ENCODE measurements at places on chromosomes 2 and 18. TPM values are rescaled to one million over a fixed set of nuclear protein-coding genes. Genes with fewer than 3 reads are reported as not detected.

The SLC19A3 gene
- 17.8 TPM for polyA plus RNA-seq

The ACMSD gene
- 1.6 TPM for polyA plus RNA-seq

The ABCB11 gene
- 0.21 TPM for polyA plus RNA-seq

The ERICH2 gene
- polyA plus RNA-seq = 12.0 TPM

The SATB2 gene
- polyA plus RNA-seq = 4.0 TPM

The MC2R gene
- not detected for polyA plus RNA-seq

The RAPGEF4 gene
- 12.6 TPM for polyA plus RNA-seq

The CXCR1 gene
- 0.08 TPM for polyA plus RNA-seq

The MOGAT1 gene
- not detected for polyA plus RNA-seq

The HOXD13 gene
- polyA plus RNA-seq = not detected

The INPP5D gene
- polyA plus RNA-seq = 14.5 TPM

The SPATA3 gene
- not detected for polyA plus RNA-seq

The DSG4 gene
- polyA plus RNA-seq = not detected

The NDUFB3 gene
- polyA plus RNA-seq = 67.8 TPM

The KANSL1L gene
- 51.1 TPM for polyA plus RNA-seq

Measured in right lung (tissue), 10 donors.